ENCODE measurements at places on chromosomes 3 and 15.

- no peak for DNase-seq
These were observed 186.9 kb downstream of the PDZRN3 start for GRCh38 chr3:73437828-73438227.

- DNase-seq: no peak
These were observed 37.3 kb upstream of the CNTN4 start for GRCh38 chr3:2061360-2061759.

DNA sequence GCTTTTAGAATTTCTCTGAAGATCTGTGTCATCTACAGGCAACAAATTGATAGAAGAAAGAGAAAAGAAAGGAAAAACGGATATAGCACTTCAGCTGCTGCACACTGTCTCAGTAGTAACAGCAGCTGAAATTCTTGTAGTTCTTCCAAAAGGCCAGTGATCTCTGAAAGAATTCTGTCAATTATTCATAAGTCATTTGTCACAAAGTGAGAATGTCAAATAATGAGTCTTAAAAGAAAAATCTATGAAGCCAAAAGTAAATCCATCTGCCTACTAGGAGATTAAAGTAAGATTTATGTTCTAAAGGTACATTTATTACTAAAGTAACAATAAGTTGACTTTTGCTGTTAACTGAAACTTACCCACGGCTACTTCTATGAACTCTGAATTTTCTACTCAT is 24.6 kb downstream of the IFT80 start:
- DNase-seq: no peak

DNA sequence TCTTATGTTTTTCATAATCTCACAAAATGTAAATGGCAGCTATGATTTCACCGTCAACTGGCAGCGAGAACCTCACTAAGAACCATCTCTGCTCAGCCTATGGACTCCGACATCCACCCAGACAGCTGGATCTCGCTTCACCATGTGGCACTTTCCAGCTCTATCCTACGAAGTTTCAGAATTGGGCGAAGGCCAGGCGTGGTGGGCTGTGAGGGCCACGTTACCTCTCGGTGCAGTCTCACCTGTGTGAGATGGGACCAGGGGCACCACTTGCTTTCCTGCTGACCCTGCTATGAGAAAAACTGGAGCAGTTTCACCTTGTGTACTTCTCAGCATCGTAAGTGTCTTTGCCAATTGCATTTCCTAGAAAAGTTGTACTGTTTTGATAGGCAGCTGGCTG is 32.3 kb downstream of the CHDH start:
- no peak for DNase-seq

Measured in GM13976 (cell line).